ENCODE measurements at places on chromosomes 12 and 14.
A peak's percentile ranks its signal among the peaks of the same experiment; 100 is the strongest.

- no peak for DNase-seq
These were observed 76.6 kb downstream of the SSPN start for GRCh38 chr12:26271889-26272492.

GRCh38 chr12:4194668-4195067 lies 78.9 kb upstream of the CCND2 start:
- DNase-seq, result no peak

GRCh38 chr12:79373896-79374499 lies 316.8 kb downstream of the PAWR start:
- peak; percentile 63 for DNase-seq

DNA sequence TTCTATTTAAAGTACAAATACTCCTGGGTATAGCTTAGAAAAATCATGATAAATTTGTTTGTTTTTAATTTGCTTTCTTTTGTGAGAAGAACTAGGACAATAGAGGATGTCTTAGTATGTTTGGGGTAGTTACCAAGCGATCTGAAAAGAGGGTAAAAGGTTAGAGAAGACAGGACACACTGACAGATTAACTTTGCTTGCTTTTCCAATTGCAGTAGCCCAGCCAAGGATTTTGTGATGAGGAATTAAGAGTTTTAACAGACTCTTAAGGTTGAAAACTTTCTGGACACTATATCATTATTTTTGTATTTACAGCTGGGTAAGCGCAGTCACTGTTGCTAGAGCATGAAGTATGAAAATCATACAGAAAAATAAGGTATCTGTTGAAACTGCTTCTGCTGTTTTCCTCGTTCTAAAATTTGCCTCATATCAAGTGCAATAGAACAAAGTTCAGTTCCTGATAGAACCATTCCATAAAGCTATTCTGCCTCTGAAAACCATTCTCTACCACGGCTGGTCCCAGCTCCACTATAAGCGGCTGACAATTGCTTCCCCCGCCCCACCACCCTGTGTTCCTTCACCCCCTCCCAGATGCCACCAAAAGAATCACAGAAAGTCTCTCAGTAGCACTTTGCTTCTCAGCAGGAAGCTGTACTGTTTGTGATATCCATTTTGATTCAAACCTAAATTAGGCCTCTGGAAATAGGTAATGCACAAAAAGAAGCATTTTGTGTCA lies 413.4 kb downstream of the BCAT1 start:
- DNase-seq, result no peak

- DNase-seq, result no peak
These were observed 80.7 kb downstream of the NPAS3 start for GRCh38 chr14:33019346-33019745.

DNA sequence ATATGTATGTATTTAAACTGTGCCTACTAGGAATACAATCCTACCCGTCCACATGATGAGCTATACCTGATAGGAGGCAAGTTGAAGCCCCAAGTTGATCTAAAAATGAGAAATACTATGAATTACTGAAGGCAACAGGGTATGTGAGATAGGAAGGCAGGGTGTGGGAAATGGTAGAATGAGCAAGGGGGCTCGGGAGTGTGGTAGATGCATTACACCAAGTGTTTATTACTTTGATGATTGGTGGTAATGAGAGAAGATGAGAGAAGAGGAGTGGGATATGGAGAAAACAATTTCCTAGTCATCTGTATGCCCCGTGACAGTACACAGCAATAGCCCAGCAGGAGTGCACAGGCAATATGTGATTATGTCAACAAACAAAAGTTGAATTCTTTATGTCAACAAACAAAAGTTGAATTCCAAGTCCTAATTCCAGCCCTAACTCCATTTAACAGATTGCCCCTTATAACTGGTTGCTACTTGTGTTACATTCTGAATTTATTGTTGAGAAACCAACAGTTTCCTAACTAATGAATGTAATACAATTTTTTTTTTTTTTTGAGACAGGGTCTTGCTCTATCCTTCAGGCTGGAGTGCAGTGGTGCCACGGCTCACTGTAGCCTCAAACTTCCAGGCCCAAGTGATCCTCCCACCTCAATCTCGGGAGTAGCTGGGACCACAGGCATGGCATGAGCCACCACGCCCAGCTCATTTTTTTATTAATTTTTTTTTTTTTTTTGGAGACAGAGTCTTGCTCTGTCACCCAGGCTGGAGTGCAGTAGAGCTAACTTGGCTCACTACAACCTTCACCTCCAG lies 2.5 kb downstream of the LPCAT3 start:
- no peak for DNase-seq

Measured in DMS53 (cell line).